Activated CD8-positive, alpha-beta T cell treated with anti-CD3 and anti-CD28 coated beads, Interleukin-2, amount 10 ng/mL, durations not matched to agents 7 days and 5 days (primary cell): ENCODE measurements at places on chromosomes 12 and 14.

GRCh38 chr12:10243818-10244520, 31.3 kb downstream of the GABARAPL1 start:
- DNase-seq = peak; percentile 67

DNA sequence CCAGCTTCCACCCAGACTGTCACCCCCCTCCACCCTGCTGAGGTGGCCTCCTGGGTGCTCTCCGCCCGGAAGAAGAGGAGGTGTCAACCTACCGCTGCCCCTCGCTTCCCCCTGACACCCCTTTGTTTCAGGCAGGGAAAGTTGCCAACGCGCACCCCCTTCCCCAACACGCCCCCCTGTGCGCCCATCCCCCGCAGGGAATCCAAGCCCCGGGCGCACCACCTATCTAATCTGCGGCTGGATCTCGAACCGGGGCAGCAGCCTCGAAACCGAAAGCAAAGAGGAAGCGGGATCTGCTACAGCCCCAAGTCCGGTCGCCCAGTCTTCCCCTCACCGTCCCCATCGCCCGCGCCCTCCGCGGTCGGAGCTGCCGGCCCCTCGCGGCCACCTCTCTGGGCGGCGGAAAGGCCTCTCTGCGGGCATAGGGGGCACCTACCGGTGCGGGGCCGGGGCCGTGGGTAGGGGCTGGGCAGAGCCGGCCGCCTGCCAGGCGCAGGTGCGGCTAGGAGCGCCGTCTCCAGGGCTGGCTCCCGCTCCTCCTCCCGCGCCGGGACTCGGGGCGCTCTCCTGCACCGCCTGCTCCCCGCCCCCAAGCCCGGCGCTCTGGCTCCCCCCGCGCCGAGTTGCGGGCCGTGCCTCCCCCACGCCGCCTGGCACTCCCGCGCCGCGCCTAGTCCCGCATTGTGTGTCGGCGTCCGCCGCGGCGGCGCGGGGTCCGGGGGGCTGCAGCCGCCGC, 18.3 kb upstream of the PLEKHH1 start:
- peak; percentile 61 for DNase-seq

DNA sequence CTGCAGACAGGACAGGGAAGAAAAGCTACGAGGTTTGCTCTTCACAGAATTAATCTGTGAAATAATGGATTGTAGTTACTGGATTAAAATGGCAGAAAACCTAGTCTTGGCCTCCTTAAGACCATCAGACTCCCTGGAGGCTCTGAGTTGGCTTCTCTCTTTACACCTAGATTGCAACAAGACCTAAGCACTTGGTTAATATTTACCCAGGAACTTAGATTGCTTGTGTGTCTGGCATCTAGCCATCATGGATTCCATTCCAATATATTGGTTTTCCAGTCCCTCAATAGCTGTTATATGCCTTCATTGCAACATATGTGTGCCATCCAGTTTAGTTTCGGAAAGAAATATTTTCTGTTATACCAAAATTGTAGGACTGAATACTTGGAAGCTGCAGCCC, 1.9 kb upstream of the GTF2A1 start:
- no peak for DNase-seq

- no peak for DNase-seq
Observed at GRCh38 chr14:80764496-80764895, 177.0 kb downstream of the CEP128 start.

DNA sequence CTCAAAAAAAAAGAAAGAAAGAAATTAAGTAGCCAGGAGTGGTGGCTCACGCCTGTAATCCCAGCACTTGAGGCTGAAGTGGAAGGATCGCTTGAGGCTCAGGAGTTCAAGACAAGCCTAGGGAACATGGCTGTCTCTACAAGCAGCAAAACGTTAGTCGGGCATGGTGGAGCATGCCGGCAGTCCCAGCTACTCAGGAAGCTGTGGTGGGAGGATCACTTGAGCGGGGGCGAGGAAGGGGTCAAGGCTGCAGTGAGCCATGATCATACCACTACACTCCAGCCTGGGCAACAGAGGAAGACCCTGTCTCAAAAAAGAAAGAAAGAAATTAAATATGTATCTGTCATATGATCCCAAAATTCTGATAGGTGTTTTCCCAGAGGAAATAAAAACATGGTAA, 5.3 kb downstream of the RAD52 start:
- DNase-seq = no peak

GRCh38 chr12:93390549-93391297, 13.0 kb downstream of the NUDT4 start:
- no peak for DNase-seq

- DNase-seq = no peak
Observed at GRCh38 chr14:61308198-61308597, 13.2 kb upstream of the PRKCH start.

- no peak for DNase-seq
Observed at GRCh38 chr12:75192196-75192595, 17.4 kb downstream of the KCNC2 start.

DNA sequence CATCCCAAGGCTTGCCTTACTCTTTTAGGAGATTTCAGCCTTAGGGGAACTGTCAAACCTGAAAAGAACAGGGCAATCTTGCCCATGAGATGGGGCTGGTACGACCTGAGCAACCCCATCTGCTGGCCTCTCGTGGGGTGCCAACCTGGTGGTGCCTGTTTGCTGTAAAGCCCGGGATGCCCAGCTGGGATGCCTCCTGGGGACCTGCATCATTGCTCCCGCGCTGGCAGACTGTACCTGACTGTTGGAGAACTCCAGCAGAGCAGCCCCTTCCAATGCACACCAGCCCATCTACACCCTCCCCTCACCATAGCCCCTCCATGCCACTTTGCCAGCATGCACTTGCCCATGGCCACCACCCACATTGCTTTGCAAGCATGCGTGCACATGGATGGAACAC, 335.7 kb downstream of the RPS29 start:
- no peak for DNase-seq

GRCh38 chr14:76428611-76429010, 52.7 kb downstream of the ESRRB start:
- DNase-seq = no peak

DNA sequence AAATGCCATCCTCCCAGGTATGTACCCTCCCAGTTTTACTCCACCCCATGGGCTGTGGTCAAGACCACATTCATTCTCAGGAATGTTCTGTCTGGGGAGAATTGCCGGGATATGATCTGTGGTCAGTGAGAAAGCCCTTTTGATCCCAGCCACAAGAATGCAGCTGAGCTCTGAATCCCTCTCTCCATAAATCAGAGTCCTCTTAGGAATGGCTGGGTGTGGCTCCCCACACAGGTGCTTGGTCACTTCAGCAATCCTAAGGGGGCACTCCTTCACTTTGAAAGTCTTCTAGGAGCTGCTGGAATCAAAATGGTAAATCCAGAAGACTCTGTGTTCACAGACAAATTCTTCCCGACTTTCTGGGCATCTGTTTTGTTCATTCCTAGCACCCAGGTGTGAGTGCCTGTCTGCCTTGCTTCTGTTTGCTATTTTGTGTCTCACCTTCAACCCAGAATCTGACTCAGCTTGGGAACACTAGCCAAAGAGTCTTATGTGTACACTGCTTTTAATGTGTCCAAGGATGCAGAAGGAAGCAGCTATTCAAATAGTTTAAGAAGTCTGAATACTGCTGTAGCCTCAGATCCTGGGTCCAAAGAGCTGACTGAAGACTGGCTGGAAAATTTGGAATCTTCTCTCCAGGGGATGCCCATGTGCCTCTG, 144.6 kb upstream of the CDKN3 start:
- no peak for DNase-seq

GRCh38 chr12:62138527-62138926, 121.7 kb upstream of the USP15 start:
- DNase-seq = no peak

DNA sequence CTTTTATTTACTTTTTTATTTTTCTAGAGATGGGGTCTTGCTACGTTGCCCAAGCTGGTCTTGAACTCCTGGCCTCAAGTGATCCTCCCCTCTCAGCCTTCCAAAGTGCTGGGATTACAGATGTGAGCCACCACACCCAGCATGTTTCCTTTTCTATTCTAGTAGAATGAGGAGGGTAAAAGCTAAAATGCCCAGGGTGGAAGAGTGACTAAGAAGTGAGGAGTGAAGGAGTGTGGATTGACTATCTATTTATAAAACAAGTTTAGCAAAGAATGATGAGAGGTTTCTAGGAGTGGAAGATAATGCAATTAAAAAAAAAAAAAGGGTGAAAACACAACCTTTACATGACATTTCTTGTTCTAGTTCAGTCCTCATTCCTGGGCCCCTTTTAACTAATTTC, 29.8 kb upstream of the PKP2 start:
- DNase-seq = no peak

- DNase-seq = no peak
Observed at GRCh38 chr14:31568671-31569070, 7.5 kb downstream of the NUBPL start.

DNA sequence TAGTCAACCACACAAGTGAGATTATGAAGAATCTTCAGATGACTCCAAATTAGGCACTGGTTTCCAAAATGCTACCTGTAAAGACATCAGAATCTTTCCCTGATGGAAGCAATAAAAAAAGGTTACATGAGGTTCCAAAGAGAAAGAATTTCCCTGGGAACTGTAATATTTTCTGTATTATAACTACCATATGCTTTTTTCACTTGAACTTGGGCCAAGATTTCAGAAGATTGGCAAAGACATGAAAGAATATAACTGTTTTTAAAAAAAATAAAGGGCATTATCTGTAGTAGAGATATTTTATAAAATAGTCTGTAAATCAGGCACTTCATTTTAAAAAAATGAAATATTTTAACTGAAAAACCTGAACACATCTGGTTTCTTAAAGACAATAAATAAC, 12.9 kb downstream of the HECTD1 start:
- DNase-seq = no peak

DNA sequence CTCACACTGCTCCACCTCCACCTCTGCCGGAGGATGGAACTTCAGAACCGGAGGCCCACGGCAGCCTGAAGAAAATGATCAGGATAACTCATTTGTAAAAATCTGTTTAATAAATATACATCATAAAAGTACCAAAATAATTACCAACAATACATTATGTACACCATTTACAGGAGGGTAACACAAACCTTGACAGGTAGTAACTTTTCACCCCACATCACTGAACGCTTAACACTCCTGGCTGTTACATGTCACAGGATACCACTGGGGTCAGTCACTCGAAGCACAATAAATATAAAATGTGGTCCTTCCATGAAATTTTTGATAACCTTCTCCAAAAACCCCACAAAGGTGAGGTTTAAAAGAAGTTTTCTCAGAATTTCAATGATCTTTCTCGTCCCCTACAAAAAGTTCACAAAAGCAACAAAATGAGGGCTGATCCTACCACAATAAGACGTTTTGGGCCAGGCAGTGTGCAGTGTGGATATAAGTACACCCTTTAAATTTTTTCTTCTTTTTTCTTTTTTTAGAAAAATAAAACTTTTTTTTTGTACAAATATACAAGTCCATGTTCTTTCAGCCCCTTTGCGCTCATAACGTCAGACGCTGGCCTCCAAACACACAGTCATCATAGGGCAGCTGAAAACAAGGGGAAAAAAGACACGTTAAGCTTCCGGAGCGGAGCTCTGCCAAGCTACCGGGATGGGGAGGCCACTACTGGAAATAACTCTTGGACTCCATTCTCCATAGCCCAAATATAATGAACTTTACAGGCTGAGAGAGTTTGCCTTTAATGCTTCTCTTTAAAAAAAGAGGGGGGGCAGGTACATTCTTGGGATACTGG, 2.9 kb downstream of the NFKBIA start:
- DNase-seq = no peak

DNA sequence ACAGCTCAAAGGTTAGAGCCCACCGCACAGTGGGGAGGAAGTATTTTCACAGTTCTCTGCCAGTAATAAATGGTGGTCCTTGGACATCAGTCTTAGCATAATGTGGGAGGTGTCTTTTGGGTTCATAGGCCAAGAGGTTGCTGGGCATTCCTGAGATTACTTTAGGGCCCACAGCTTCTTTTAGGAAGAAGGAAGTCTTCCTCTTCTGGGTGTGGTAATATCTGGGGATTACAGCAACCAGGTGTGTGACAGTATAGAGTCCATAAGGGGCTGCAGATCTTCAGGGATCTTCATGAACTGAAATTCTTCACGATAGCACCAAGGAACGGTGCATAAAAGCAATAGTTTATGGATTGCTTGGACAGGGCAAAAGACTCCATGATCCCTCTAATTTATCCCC, 56.2 kb upstream of the PTGR2 start:
- no peak for DNase-seq

GRCh38 chr12:131732996-131733615, 22.2 kb downstream of the SFSWAP start:
- DNase-seq = no peak

DNA sequence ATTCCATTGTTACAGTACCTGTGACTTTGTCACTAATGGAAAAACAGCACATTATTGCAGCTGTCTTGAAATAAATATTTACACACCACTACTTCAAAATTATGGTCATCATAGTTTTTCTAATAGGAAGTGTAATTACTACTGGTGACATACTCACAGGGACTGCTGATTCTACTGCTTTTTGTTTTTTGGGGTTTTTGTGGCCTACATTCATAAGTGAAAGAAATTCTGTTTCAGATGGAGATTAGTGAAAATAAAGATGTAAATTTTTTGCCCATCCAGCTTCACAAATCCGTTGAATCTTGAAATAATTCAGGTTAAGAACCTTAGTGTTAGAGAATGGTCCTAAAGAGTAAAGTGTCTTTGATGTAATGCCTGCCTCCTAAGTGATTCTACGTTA, 17.5 kb downstream of the KNTC1 start:
- no peak for DNase-seq

DNA sequence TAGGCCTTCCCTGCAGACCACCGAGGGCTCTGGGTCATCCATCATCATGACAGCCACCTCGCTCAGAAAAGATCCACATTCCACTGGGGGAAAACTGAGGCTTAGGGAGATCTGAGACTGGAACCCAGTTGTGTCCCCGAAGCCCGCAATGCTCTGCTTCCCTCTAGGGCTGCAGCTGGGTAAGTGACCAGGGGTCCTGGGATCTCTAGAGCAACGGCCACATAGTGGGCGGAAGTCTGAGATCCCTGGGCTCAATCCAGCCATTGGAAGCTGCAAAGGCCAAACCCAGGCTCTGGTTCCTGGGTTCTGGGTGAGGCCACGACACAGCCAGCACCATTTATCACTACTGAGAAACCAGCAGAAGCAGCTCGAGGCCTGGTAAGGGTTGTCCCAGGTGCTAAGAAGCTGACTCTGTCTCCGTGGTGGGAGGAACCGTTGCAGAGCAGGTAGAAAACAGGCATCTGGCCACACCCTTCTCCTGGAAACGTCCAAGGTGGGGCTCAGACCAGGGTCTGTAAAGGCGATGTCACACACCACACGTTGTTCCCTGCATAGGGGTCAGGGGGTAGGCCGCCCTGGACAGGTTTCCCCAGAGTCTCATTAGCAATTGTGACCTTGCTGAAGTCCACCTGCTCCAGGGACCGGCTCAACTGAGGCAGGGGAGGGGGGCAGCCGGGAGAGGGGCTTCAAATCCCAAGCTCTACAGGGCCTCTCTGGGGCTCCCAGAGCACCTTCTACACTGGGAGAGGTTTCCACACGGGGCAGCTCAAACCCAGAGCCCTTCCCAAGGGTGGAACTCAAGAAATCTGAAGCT, 38.6 kb downstream of the BCL11B start:
- DNase-seq = no peak

GRCh38 chr14:68191567-68192321, 372.2 kb downstream of the RAD51B start:
- DNase-seq = no peak

- no peak for DNase-seq
Observed at GRCh38 chr14:85701116-85701515, 171.2 kb downstream of the FLRT2 start.
